ENCODE measurements at places on chromosomes 2 and 18.

DNA sequence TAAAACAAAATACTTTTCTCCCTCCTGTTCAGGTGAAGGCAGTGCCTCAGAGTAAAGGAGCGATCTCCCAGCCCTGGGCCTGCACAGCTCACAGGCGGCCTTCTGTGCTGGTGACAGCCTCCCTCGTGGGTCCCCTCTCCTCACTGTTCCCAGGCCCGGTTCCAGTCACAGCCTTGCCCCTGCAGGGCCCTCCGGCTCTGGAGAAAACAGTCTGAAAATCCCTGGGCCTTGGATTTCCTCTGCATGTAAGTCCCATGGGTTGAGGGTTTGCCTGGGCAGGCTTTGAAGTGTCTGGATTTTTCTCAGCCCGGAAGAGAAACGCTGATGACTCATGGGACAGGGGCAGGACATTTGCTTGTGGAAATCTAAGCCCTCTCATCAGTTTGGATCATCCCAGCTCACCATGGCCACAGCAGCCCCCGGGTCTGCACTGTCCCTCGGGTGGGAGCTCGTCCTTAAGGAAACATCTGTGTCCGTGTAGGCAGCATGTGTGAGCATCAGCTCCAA, 186.1 kb upstream of the RAB12 start:
- DNase-seq, result no peak

GRCh38 chr2:7891312-7891711, 790.5 kb upstream of the ID2 start:
- DNase-seq, result no peak

DNA sequence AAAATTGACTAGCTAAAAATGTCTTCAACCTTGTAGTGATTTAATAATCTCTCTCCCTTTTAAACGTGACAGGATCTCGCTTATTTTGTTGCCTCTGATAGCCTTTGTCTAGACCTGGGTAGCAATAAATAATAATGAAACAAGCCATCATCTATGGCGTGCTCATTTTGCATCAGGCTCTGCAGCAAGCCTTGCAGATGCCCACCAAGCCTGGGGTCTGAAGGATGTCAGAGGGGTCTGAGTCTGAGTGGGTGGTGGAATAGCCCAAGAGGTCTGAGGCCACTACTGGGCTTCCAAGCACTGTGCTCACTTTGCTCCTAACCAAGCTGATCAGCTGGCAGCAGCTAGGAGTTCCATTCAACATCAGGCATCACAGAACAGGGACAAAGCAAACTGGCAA, 109.4 kb downstream of the GYPC start:
- DNase-seq, result no peak

DNA sequence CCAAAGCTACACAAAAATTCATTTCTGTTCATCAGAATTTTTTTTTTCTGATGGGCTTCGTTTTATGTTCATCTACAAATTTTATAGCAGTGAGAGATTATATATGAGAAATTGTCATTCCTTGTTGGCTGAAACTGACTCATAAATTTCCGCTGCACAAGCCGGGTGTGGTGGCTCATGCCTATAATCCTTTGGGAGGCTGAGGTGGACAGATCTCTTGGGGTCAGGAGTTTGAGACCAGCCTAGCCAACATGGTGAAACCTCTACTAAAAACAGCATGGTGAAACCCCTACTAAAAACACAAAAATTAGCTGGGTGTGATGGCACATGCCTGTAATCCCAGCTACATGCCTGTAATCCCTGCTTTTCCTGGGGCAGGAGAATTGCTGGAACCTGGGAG, 72.0 kb downstream of the PLEKHM3 start:
- DNase-seq, result no peak

- no peak for DNase-seq
Observed at GRCh38 chr2:88628571-88628939, 1.3 kb upstream of the EIF2AK3 start.

DNA sequence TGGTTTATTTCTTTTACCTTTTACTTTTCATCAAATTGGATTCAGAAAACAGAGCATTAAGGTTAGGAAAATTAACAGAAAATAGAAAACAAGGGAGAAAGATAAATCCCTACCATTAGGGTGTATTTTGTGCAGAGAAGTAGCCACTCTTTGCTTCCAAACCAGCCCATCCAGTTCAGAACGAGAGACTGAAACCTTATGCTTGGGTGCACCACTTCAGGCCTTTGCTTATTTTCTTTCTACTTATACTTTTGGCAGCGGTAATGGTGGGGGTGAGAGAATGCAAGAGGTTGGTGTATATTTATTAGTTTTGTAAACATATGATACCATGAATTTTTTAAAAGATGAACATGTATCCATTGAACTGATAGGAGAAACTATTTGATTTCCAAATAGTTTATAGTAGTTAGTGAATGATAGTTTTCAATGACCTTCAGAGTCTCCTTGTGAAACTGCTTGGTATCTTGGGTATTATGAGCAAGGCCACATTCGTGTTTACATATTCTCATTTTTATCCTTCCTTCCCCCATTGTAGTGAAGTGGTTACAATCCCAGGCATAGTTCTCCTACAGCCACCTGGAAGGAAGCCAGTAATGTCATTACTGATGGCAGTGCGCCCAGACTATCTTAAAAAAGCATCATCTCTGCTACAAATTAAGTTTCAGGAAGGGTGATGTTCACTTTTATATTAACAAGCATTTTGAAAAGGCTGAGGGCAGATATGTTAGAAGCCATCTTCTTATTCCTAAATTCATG, 60.8 kb downstream of the MFSD6 start:
- DNase-seq, result peak; percentile 76

GRCh38 chr18:24023185-24023814, 8.7 kb downstream of the TTC39C start:
- no peak for DNase-seq

DNA sequence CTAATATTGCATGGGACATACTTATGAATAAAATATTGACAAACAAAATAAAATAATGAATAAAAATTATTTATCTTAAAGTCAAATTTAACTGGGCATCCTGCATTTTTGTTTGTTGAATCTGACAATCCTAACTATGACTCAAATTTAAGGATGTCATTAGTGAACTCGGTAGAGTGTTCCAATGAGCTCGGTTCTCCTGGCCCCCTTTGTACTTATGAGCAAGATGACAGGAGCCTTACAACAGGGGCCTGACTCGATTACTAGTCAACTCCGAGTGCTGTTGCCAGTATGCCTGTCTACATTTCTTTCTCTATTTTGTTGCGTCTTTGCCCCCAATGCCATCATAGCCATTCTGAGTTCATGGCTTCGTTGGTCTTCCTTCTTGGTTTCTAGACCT, 40.3 kb downstream of the HRH4 start:
- DNase-seq, result no peak

GRCh38 chr2:156565066-156565710, 129.0 kb downstream of the GPD2 start:
- DNase-seq, result no peak

GRCh38 chr18:75065251-75066000, 143.5 kb downstream of the PTGR3 start:
- DNase-seq, result no peak
